Smooth muscle cell of bladder (primary cell): ENCODE measurements at places on chromosomes 12 and 14. TPM values are rescaled to one million over a fixed set of nuclear protein-coding genes. Genes with fewer than 3 reads are reported as not detected.

Gene CCDC197
- total RNA-seq, result not detected in 2 replicates

Gene CMA1
- total RNA-seq, result not detected in 2 replicates

Gene SERPINA9
- not detected in 2 replicates for total RNA-seq

Gene SRRM4
- under 0.01 TPM in 2 replicates for total RNA-seq

Gene TROAP
- total RNA-seq, result 1.2 and 3.7 TPM in 2 replicates

Gene RNF212B
- total RNA-seq, result not detected in 2 replicates

Gene FGD6
- total RNA-seq, result 3.6 and 6.2 TPM in 2 replicates

Gene DDX24
- 97.8 and 132 TPM in 2 replicates for total RNA-seq

Gene KCNJ8
- total RNA-seq, result 10.8 and 19.8 TPM in 2 replicates

Gene JDP2
- total RNA-seq, result 76.2 and 85.6 TPM in 2 replicates

Gene ARHGEF40
- 16.4 and 17.3 TPM in 2 replicates for total RNA-seq

Gene TSPAN19
- not detected in 2 replicates for total RNA-seq

Gene VDR
- 7.8 and 8.1 TPM in 2 replicates for total RNA-seq

Gene NUMB
- 19.2 and 24.5 TPM in 2 replicates for total RNA-seq

Gene UBE2N
- 73.8 and 89.2 TPM in 2 replicates for total RNA-seq

Gene KRT82
- total RNA-seq, result not detected in 2 replicates

Gene PA2G4
- 86.5 and 93.8 TPM in 2 replicates for total RNA-seq
